ENCODE measurements at places on chromosomes 5 and 9. TPM values are rescaled to one million over a fixed set of nuclear protein-coding genes. Genes with fewer than 3 reads are reported as not detected.

SHB gene
- total RNA-seq, result 21.1 TPM

PDGFRB gene
- total RNA-seq, result 83.1 TPM

TSTD2 gene
- total RNA-seq, result 22.9 TPM

EPB41L4B gene
- 0.42 TPM for total RNA-seq

RETREG1 gene
- total RNA-seq, result 11.3 TPM

ANKDD1B gene
- not detected for total RNA-seq

PCDHA12 gene
- total RNA-seq, result 3.3 TPM

MORN5 gene
- total RNA-seq, result not detected

CDKN2A gene
- 3.7 TPM for total RNA-seq

SLC6A19 gene
- not detected for total RNA-seq

ZFAND5 gene
- 176 TPM for total RNA-seq

TRIM23 gene
- total RNA-seq, result 17.0 TPM
